ENCODE measurements at places on chromosomes 1 and 21.

DNA sequence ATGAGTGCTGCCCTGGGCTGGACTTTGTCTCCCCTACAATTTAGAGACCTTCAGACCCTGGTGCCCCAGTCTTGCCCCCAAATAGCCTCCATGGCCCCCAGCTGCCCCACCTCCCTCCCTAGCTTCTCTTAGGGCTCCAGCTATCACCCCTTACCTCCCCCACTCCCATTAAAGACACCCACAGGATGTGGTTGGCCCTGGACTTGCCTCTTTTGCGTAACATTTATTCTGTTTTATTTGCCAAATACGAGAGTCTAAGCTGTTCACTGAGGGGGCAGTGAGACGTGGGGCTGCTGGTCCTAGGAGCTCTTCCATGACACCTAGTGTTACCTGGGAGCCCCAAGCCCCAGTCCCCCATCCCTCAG lies 4.5 kb downstream of the ZC3H12A start:
- DNase-seq: no peak

GRCh38 chr1:187091666-187092065 lies 262.9 kb downstream of the PLA2G4A start:
- no peak for DNase-seq

DNA sequence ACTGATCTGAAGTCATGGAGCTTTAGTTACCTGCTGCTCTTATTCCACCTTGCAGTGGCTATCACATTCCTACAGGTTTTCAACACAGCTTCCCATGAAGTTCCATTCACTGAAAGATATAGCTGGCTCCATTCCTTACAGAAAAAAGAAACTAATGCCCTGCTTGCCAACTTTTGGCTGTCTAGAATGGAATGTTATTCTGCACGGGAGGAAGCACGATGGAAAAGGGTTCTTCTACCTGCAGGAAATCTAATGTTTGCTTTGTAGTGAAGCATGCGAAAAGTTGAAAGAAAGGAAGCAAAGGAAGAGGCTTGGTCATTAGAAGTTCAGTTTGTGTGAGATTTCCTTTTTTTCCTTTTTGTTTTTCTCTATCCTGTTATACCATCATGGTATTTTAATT lies 32.6 kb downstream of the GIPC2 start:
- DNase-seq: no peak

DNA sequence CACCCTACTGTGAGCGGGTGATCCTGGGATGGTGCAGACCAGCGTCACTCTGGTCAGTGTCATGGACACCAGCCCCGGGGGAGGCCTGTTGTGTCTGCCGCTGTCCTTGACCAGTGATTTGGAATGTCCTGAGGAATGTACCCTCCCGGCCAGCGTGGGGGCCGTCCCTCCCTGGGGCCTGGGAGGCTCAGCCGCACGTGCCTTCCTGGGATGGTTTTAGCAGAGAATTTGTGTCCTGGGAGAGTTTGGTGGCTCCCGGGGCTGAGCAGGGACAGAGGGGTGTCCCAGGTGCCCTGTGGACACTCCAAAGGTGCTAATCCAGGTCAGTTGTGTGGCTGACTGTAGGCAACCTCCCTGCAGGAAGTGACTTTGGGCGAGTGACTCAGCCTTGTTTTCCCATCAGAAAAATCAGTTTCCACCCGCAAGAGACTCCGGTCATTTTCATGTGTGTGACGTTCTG lies 6.2 kb downstream of the ARHGEF16 start:
- DNase-seq: no peak

- DNase-seq: no peak
Measured at GRCh38 chr1:71031426-71031825, 16.2 kb downstream of the PTGER3 start.

GRCh38 chr1:168636200-168636599 lies 59.8 kb downstream of the XCL1 start:
- no peak for DNase-seq

- peak; percentile 14 for DNase-seq
Measured at GRCh38 chr1:31306278-31306677, 9.4 kb downstream of the ZCCHC17 start.

- no peak for DNase-seq
Measured at GRCh38 chr1:8348047-8348776, 30.3 kb downstream of the SLC45A1 start.

- no peak for DNase-seq
Measured at GRCh38 chr1:182281541-182281940, 110.0 kb downstream of the GLUL start.

- DNase-seq: peak; percentile 66
Measured at GRCh38 chr1:204162494-204163074, 3.6 kb downstream of the REN start.

GRCh38 chr1:104229860-104230259 lies 480.2 kb downstream of the AMY1C start:
- DNase-seq: no peak

- DNase-seq: no peak
Measured at GRCh38 chr1:96962216-96962615, 240.6 kb downstream of the PTBP2 start.

DNA sequence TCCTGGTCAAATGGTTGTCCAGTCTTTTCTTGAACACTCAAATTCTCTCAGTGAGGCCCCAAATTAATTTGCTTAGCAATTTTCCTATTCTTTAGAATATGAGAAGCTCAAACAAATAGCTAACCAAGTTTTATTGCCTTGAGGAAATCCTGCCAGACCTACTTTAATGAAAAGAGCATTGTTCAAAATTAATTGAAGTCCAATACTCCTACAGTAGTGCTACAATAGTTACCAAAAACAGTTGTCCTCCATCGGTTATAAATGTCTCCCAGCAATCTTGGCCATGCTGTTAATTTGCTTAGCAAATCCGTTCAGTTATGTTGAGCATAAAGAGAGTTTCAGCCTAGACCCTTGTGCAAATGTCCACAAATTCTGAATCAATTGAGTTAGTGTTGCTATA lies 112.9 kb downstream of the MAB21L3 start:
- no peak for DNase-seq

GRCh38 chr1:5819391-5820025 lies 172.7 kb downstream of the NPHP4 start:
- DNase-seq: no peak

DNA sequence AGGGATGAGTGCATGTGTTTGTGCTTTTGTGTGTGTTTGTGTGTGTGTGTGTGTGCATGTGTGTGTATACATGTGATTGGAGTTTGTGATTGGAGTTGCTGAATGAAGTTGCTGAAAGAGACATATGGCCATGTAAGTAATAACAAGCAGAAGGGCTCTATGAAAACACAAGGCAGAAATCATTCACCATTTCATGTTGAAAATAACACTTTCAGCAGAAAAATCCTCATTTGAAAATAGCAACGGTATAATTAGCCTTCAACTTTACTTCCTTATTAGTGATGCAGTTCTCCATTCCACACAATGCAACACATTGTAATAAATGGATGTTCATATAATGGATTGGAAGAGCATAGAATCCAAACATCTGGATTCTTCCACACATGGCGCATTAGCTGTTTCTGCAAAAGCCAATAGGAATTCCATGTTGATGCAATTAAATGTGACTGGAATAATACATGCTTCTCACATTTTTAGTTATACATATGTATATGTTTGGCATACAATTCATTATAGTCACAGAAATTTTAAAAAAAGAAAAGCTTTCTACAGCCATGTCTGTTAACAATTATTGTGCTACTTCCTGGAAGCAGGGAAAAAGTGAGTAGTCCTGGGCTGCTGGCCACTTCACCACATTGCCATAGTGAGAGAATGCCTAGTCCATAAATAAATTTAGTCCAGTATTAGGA lies 538.0 kb downstream of the LTN1 start:
- no peak for DNase-seq

DNA sequence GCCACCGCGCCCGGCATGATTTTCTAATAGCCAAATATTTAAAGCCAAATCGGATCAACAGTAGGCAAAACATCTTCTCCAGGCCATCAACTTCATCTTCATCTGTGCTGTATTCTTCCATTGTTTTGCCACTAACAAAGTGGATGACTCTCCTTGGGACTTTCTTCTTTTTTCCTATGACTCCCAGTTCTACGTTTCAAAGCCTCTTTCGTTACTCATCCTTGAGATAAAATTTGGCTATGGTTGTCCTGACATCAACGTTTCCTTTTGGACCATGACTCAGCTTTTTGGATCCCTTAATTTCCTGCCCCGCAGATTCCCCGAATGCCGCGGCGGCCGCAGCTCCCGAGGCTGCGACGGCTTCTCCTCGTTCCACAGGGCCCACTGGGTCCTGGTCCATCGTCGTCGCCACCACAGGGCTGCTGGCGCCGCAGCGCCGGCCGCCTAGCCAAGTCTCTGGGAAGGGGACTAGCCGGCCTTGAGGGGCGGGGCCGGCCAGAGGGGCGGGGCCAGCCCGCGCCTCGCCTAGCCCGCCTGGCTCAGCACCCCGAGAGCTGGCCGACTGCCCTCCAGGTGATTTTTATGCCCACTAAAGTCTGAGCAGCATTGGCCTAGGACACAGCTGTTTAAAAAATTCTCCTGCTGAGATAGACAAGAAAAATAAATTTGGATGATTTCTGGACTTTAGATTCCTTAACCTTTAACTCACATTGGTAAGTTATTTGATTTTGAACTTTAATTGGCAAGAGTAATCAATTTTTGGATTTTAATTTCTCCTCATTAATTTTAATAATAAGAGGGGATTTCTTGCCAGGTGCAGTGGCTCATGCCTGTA lies 93.9 kb downstream of the ADCY10 start:
- peak; percentile 26 for DNase-seq

DNA sequence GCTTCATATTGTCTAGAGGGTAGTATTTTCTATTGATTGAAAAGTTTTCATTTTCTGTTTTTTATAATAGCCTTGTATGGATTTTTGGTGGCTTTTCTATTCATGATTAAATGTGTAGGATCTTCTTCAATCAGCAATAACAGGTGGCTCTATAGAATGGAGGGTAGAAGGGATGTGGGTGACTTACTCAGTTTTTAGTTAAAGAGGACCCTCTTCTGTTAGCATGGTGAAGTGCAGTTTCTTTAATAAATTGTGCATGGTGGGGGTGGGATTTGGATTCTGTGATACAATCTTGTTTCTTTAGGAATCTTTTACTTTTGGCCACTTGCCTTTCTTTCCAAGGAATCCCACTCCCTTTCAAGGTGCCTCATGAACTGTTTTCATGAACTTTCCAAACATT lies 64.7 kb downstream of the SLC35A3 start:
- DNase-seq: no peak

- no peak for DNase-seq
Measured at GRCh38 chr21:26513212-26513611, 59.9 kb downstream of the CYYR1 start.

DNA sequence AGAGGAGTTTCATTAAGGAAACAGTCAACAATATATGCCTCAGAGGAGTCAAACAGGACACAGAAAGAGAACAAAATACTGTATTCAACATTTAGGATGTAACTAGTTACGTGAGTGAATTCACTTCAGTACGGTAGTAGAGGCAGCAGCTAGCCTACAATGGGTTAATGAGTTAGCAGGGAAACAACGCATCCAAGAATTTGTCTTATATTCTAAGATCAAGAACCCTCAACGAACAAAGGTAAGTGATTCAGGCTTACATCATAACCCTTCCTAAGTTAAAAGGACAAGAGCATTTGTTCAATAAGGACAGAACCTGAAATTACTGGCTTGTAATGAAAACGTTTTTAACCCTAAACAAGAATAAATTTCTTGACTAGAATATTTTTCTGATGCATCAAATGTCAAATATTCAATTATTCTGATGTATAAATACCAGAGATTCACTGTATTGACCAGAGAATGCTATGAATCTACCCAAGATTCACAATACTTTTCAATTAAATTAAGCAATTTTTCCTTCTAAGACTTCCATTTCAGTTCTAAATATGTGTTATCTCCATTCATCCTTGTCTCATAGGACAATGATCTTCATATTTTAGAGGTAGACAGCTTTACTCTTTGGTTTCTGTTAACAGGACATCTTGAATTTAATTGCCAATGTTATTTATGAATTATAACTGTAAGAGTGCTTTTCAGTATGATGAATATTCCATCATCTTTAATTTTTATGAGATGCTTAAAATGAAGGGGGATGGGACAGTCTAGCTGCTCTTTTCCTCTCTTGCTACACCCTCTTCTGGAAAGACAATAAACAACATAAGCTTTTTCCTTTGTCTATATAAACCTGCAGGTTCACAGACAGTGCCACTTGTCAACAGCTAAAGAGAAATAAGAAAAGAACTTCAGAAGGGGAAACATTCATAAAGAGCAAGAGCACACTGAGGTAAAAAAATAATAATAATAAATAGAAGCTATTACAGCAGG lies 209.5 kb downstream of the SMYD3 start:
- DNase-seq: no peak

GRCh38 chr1:245707941-245708340 lies 553.2 kb downstream of the KIF26B start:
- DNase-seq: no peak

DNA sequence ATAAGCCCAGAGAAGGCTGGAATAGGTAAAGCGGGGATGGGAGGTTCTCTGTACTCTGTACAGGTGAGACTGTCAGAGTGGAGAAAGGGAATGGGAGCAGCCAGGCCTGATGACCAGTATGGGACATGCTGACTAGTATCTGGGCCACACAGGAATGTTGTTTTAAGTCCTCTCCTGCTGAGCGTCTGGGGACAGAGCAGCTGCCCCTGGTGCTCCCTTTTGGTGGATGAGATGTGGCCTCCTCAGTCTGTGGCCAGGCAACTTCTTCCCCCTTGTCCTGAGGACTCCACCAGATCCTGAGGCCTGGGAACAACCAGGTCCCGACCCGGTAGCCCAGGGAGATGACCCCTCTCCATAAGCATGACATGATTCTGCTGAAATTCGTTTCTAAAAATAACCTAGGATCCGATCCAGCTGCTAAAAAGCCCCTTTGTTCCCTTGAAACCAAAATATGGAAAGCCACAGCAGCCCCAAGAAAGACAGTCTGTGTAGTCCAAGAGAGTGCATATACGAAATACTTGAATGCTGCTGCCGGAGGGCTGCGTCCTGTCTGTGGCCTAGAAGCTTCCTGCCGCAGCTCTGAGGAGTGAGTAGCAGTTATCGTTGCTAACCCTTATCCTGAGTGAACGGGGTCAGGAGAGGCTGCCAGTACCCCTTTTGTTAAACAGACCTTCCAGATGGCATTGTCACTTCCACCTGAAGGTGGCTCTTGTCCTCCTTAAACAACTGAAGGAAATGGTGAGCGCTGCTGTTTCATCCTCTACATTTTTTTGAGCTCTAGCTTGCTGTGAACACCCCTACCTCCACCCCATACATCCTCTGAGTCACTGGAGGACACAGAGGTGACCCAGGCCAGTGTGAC lies 47.1 kb downstream of the ATP2B4 start:
- DNase-seq: peak; percentile 90

- DNase-seq: no peak
Measured at GRCh38 chr1:97033949-97034348, 312.4 kb downstream of the PTBP2 start.

DNA sequence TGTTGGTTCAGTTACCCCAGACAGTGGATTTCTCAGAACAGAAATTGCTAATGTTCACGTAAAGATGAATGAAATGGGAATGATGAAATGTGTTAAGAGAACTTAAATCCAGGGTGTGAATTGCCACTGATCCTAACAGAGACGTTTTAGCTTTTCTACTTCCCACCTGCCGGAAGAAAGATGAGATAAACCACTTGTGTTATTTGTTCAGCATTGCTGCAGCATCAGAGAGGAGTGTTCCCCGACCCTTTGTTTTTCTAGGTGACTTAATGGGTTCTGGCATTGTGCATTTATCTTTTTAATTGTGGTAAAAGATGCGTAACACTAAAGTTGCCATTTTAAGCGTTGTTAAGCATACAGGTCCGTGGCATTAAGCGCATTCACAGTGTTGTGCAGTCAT lies 122.3 kb downstream of the GALNT2 start:
- no peak for DNase-seq
